ENCODE measurements at places on chromosomes 3 and 15.

GRCh38 chr3:112187300-112187699 is 54.3 kb upstream of the GCSAM start:
- DNase-seq: no peak

GRCh38 chr3:48086705-48087104 is 70.5 kb upstream of the MAP4 start:
- DNase-seq: no peak

DNA sequence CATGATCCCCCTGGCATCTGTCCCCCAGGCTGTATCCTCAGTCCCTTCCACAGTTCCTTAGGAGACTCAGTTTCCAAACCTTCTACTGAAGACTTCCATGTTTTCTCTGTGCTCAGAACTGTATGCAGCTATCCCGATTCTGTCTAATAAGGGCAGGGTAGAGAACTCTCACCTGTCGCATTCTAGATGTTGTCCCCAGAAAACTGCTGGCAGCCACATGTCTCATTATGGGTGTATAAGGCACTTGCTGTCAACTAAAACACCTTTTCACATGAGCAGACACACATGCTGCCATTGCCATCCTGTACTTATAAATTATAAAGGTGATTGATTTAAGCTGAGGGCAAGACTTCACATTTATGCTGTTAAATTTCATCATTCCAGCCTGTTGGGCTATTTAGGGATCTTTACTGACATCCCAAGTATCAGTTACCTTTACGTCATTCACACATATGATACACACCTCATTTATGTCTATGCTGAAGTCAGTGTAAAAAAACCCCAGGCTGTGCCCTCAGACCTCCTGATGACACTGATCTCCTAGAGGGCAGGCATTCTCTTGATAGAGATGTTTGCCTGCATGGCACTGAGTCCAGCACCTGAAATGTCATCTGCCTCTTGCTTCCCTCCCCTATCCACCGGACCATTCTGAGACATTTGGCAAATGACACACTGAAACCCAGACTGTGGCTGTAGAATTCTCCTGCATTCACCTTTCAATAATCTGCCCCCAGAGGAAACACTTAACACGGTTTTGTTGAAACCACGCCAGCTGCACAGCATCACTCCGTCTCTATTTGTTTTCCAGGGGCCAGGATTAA is 35.8 kb downstream of the BTD start:
- DNase-seq: no peak

- no peak for DNase-seq
These were observed 57.1 kb downstream of the CHAC1 start for GRCh38 chr15:41010345-41010744.

DNA sequence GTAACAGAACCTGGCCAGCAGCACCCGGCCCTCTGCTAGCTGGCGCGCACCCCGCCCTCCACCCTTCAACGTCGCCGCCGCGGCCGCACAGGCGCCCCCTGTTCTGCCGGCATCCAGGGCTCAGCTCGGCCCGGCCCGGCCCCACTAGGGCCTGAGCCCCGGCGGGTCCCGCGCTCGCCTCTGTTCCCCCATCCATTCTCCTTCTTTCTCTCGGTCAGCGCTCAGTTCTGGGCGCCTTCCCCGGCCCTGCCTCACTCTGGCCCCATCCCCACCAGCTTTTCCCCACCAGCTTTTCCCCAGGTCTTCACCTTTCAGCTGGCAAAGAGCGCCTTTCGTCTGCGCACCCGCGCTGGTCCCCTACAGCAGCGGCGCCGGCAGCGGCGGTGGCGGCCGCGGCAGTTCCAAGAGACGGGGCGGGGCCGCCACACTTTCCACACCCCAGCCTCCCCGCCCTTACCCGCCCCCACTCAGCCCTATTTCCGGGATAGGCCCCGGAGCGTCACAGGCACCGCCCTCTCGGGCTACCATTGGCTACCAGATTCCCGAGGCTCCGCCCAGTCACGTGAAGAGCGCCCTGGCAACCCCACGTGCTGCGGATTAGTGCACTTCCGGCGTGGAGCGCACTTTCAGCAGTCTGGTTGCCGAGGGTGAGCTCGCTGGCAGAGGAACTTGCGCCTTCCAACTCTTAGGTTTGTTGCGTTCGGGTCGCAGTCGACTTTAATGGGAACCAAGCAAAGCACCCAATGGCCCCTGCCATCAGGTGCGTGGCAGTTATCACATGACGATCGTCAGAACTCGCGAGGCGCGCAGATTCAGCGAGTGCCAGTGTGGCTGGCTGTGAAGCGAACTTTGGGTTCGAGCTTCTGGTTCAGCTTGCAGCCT is at the start of gene EIF5A2:
Gene EIF5A2, minus strand, starts transcription at position 403 of the 882 bp plus-strand sequence. CDS start 831 bp downstream, outside the sequence.
- peak; percentile 97 for DNase-seq

- no peak for DNase-seq
These were observed 8.8 kb downstream of the ARL13B start for GRCh38 chr3:93988764-93989163.

GRCh38 chr3:77303955-77304699 is 264.2 kb downstream of the ROBO2 start:
- DNase-seq: no peak

GRCh38 chr3:11379824-11380701 is 107.9 kb downstream of the ATG7 start:
- DNase-seq: no peak

- no peak for DNase-seq
These were observed 78.5 kb upstream of the SNRPA1 start for GRCh38 chr15:101373577-101373976.

DNA sequence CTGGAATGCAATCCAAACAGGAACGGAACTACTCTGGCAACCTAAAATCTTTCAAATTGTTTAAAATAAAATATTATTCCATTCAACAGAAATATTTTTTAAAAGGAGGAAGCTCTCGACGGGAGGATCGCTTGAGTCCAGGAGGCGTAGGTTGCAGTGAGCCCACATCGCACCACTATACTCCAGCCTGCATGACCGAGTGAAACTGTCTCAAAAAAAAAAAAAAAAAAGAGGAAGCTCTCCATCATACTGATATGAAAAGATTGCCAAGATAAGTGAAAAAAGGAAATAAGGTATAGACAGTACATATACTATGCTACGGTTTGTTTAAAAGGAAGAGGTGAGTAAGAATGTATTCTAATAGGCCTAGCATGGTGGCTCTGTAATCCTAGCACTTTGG is 3.6 kb downstream of the RAD18 start:
- no peak for DNase-seq

GRCh38 chr3:25297667-25298585 is 130.1 kb upstream of the RARB start:
- no peak for DNase-seq

DNA sequence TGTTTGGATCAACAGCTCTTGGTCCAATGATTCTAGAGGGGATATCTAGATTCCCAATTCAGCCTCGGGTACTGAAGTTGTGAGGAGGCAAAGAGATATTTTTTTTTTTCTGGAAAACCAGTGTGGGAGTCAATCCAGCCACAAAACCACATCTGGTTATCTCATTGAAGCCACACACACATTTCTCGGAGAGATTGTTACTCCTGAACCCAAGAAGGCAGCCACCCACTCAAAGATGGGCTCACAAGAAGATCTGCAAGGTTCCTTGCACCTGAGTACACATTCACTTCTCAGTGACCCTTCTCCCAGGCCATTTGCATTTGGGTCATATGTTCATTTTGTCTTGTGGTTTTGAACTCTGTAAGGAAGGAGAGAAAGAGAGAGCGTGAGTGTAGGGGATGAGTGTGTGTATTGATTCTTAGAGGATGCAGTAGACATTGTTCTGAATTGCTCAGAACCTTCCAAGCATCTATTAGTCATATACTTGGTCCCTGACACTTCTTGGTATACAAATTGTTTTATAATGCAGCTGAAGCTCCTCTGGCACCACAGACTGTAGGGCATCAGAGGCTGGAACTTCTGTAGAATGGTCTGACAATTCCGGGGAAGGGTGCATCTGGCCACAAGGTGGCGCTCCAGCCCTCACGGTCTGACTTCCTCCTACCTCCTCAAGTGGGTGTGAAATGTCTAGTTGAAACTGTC is 39.3 kb upstream of the TRA2B start:
- peak; percentile 88 for DNase-seq

DNA sequence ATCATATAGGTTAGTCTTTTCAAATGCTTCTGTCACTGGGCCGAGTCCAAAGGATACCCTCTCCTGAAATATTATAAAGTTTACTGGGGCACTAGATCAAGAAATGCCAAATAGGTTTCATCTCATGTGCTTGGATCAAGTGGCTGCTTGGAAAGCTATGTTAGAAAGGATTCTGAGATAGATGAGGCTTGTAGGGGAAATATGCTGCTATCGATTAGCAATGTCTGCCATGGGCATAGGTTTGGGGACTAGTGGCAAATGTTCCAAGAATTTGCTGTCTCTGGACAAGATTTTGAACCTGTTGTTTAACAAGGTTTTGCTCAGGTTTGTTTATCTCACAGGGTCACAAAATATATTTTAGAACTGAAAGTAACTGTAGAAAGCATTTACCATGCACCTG is 23.0 kb upstream of the UBE2Q2 start:
- no peak for DNase-seq

DNA sequence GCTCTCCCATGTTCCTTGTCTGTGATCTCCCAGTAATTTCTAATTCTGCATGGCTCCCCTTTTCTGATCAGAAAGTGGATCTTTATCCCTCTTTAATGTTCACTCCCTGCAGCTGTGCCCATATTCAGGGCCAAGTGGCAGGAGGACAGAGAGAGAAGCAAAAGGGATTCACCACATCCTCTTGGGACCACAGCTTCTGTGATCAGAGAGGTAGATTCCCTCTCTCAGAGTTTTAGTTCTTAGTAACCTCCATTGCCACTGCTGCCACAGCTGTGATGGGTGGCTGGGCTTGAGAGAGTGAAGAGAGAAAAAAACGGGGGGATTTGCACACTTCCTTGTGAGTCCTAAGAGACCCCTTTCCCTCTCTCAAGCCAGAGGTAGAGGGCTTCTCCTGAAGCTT is 49.2 kb downstream of the GLCE start:
- no peak for DNase-seq

GRCh38 chr3:156648086-156648485 is 26.3 kb upstream of the TIPARP start:
- DNase-seq: no peak

DNA sequence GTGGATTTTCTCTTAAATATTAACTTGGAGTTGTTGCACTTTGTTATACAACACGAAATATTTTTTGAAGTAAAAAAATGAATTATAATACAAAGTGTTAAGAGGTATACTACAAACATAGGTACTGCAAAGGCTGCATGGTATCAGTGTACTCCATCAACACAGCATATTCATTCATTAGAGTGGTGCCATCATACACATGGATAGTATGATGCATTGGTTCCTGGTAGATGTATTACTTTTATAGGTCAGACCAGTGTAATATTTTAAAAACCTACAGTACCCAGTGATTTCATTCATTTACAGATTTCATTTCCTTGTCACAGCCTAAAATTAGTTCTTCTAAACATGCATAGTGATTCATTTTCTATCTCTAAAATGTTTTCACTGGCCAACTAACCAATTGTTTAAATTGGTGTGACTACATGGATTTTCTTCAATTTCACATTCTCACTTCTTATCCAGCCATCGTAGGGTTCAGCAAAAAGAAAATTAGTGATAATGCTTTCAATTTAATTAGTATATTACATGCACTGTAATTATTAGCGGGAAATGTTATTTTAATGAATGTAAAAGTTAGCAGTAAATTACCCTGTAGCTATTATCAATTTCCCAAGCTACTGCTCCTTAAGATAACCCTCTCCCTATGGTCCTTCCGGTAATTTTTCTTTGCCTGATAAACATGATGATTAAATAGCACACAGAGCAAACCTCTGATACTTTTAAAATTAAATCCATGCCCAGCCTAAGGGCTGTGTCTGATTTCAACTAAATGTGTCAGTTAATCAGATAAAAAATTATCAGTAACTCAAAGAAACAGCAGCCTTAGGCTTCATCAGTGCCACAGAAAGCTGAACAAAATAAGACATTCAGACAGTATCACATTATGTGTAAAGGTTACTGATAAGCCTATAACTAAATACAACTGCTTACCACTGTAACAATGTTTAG is 68.4 kb downstream of the DPH6 start:
- no peak for DNase-seq

DNA sequence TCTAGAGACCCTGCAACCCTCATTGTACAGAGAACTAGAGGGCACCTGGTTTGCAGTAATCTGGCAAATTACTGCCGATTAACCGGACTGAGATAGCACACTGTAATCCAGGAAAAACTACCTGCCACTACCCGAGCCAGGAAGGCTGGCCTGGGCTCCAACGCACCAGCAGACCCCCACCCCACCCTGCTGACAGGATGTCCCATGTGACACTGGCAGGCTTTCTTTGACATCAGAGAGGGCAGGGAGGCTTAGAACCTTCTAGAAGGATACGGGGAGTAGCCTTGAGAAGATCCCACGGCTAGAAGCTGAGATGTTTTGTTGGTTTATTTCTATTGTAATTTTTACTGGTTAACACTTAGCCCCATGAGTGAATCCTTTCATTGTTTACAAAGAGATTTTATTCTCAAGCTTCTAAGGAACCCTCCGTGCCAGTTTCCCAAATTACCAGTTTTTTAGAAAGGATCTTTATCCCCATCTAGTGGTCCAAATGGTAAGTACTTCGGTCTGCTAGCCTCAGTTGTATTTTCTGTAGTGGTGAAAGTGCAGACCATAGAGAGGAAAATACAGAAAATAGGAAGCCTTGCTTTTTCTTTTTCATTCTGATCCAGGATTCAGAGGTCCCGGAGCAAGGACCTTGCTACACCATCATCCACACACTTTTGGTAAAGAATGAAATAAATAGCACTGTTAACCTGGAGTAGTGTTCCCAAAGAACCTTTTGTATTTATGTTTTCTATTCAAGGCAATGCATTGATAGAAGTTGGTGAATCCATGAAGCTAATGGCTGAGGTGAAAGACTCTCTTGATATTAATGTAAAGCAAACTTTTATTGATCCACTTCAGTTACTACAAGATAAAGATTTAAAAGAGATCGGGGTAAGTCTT is 81.9 kb upstream of the ADAMTSL3 start:
- DNase-seq: no peak

DNA sequence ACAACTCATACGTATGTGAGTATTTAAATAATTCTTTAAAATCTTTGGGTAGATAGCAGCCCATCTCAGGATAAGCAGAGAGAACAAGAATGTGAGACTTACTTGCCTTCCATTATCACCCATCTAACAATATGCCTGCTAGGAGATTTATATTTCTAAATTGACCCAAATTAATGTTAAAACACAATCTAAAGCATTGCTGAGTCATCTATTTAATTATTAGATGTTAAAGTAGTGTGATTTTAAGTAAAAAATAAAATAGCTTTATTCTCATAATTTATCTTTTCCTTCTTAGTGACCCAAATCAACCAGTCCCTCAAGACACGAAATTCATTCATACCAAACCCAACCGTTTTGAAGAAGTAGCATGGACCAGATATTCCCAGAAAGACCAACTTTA is 578.9 kb upstream of the NAALADL2 start:
- no peak for DNase-seq

DNA sequence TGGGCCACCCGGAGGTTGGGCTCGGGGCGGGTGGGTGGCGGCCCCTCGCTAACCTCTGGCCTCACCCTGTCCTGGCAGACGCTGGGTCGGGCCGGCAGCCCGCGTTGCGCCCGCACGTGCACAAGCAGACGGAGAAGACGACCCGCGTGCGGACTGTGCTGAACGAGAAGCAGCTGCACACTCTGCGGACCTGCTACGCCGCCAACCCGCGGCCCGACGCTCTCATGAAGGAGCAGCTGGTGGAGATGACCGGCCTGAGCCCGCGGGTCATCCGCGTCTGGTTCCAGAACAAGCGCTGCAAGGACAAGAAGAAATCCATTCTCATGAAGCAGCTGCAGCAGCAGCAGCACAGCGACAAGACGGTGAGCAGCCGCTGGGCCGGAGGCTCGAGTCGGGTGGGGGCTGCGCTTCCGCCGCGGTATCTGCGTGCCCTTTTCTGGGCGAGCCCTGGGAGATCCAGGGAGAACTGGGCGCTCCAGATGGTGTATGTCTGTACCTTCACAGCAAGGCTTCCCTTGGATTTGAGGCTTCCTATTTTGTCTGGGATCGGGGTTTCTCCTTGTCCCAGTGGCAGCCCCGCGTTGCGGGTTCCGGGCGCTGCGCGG is 3.7 kb downstream of the ISL2 start:
- no peak for DNase-seq
